ENCODE measurements at places on chromosomes 16 and 17. TPM values are rescaled to one million over a fixed set of nuclear protein-coding genes. Genes with fewer than 3 reads are reported as not detected.

- DNase-seq: no peak
Measured at GRCh38 chr17:3512505-3513171, 36.8 kb downstream of the ASPA start.

- DNase-seq: no peak
Measured at GRCh38 chr16:30785126-30786106, 1.6 kb downstream of the ZNF629 start.

DNA sequence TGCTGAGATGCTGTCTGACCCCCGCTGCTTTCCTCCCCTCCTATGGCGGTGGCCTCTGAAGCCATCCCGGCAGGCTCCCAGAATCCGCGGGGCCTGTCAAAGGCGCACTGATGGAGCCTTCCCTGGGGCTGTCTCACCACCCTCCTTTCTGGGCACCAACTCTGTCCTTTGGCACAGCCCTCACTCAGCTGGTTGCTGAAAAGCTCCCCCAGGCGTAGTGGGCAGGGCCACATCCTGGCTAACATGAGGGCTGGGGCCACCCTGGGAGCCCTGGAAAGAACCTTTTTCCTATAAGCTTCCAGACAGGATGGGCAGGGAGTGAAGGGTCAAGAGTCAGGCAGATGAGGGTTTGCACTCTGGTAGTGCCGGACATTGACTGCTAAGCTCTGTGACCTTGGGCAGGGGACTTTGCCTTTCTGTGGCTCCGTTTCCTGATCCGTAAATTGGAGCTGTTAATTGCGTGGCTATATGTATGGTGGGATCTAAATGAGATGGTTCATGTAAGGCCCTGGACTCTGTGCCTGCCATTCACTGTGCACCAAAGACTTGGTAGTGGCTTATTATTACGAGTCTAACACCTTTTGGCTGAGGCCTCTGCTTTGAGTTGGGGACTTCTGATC lies 27.6 kb upstream of the LASP1NB start:
- DNase-seq: no peak

GRCh38 chr17:44761932-44762810 lies 3.4 kb downstream of the ADAM11 start:
- no peak for DNase-seq

GRCh38 chr17:7894866-7895265 lies 6.3 kb downstream of the CHD3 start:
- no peak for DNase-seq

DNA sequence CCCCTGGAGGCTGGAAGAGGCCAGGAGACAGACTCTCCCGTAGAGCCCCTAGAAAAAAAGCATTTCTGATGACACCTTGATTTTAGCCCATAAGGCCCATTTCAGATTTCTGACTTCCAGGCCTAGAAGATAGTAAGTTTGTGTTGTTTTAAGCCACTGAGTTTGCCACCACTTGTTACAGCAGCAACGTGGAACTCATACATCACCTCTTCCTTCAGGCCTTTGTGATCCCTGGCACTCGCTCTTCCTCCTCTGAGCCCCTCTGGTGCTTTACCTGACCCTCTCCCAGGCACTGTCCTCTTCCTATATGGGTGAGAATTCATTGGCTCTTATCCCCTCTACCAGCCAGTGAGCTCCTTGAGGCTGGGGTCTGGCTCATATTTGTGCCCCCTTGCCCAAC lies 18.7 kb upstream of the KRT19 start:
- no peak for DNase-seq

- DNase-seq: peak; percentile 37
Measured at GRCh38 chr16:69150146-69150865, 17.9 kb downstream of the UTP4 start.

DNA sequence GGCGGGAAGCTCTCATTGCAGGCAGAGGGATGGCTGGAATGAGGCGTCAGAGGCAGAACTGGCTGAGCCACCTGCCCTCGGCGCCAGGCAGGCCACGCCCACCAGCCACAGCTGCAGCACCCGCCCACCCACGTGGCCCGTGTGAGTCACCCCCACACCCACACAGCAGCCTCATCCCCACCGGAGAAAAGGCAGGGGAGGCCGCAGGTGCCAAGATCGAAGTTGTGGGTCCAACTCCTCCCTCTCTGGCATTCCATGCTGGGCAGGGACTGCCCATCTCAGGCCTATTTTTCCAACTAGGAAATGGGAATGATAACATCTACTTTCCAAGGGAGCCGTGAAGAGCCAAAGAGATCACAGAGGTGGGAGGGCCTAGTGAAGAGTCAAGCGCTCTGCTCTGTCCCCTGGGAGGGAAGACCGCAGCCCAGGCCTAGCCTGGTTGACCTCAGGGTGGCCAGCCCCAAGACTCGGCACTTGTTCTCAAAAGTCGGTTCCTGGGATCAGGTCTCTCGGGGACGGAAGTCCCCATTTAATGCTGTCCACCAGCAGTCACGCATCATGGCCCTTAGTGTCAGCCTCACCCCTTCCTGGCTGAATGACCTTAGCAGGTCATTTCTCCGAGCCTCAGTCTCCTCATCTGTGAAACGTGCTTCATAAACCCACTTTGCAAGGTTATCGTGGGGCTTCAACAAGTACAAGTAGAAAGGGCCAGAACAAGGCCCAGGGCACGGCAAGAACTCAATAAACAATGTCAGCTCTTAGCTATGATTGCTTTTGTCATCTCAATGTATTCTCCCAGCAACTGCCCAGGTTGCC lies at the start of gene TRPV3:
Gene TRPV3, minus strand, starts transcription at position 45 of the 816 bp plus-strand sequence. CDS start 2,962 bp downstream, outside the sequence.
- DNase-seq: no peak

DNA sequence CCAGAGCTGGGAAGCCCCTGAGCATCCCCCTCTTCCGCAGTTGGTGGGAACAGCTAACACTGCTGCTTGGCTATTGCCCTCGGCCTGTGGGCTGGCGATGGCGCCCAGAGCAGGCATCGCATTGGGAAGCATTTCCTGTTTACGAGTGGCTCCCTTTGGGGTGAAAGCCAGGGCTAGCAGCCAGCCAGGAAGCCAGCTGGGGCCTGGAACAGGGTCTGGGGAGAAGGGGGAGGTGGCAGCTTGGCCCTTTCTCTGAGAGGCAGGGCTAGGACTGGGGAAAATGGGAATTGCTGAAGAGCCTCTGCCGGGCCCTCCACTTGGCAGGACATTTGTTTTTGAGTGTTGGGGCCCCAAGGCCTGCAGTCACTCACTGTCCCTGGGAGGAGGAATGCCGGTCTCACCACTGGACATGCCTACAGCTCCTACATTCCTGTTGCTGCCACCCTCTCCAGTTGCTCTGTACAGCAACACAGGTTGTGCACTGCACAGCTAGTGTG lies 2.4 kb upstream of the MTSS2 start:
- no peak for DNase-seq

- DNase-seq: no peak
Measured at GRCh38 chr16:77993111-77993985, 29.0 kb upstream of the CLEC3A start.

DNA sequence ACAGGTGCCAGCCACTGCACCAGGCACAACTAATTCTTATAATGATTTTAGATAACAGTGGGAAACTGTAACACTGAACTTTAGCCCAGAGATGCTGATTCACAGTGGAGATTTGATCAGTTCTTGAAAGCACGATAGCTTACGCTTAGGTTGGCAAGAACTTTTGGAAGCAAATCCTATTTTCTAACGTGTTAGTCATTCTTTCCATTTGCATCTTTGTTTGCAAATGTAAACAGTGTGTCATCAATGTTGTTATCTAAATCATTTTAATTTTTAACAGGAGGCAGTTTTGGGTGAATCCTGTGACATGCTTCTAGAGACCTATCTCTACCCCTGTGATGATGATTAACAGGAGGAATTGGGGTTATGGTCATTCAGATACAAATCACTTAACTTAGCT lies 35.7 kb upstream of the GNA13 start:
- no peak for DNase-seq

DNA sequence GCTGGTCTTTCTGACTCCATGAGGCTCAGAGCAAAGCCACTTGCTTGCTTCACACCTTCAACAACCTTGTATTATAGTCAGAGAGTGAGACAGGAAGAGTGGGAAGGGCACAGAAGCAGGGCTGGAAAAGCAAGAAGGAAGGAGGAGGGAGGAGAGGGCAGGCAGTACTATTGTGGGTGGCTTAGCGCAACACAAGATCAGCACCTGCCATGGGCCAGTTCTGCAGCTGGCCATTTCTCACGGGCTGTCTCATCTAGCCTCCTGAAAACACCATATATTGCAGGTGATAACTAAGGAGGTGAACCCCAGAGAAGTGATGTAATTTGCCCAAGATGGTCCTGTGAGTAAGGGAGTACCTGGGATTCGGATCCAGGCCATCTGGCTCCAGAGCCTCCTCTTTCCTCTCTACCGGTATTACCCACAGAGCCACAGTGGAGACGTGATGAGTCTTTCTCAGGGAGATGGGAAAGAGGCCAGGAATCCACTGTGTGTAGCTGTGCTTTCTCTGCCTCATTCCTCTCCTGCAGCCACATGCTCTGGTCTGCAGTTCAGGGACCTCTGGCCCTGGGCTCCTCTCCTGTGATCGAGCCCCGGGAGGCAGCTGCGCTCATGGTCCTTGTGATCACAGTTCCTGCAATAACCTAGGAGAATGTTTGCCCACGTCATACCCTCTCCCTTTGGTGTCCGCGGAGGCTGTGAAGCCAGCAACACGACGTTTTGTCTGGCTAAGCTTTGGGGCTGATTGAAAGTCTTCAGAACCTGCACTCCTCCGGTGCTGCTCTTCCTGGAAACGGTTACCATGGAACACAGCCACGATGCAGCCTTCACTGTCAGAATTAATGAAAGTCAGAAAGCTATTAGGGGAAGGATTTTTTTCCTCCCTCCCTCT lies 178.1 kb upstream of the CCL2 start:
- DNase-seq: no peak

DNA sequence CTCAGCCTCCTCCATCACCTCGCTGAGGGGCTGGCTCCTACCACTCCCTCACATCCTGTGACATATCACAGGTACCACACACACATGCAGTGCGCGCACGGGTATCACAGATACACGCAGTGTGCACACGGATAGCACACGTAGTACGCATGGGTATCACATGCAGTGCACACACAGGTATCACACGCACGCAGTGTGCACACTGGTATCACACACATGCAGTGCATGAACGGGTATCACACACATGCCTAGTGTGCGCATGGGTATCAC lies 30.1 kb downstream of the ACSF3 start:
- no peak for DNase-seq

DNA sequence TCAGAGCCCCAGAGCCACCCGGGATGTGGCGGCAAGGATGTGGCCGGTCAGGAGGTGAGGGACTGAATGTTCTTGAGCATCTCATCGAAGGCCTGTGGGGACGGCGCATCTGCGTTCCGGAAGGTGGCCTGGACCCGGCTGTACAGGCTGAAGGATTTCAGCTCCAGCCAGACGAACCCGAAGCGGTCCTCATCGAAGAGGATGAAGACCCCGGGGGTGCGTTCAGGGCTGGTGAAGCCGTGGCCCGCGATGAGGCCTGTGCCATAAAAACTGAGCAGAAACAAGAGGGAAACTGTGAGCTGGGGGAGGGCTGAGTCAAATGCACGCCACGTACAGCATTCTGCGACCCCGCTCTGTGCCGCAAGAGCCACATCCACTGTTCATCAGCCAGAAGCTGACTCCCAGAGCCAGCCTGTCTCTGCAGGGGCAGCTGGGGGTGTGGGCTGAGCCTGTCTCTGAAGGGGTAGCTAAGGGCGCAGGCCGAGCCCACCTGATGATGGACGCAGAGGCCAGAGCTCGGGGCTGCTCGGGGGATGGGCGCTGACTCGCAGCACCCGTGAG lies 14.1 kb upstream of the C16orf95 start:
- DNase-seq: no peak

GRCh38 chr17:83193336-83194185 lies 114.2 kb downstream of the METRNL start:
- no peak for DNase-seq

DNA sequence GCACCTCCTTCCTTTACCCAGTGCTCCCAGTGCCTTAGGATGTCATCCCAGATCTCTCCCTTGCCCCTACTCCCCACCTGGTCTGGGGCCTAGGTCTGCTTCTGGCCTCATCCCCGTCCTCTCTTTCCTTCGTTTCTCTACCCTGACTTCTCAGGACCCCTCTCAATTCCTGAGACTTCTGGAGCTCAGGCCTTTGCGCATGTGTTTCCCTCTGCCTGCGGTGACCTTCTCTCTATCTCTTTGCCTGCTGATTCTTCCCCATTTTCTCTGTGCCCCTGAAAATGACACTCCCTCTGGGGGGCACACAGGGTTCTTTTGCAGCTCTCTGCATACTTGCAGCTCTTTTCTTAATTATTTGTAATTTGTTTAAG lies 13.5 kb downstream of the ADORA2B start:
- no peak for DNase-seq

- DNase-seq: peak; percentile 59
Measured at GRCh38 chr16:57475711-57476339, 10.5 kb downstream of the DOK4 start.

GRCh38 chr16:67935101-67935401 lies 1.6 kb downstream of the PSMB10 start:
- DNase-seq: no peak

- DNase-seq: no peak
Measured at GRCh38 chr17:77165577-77165976, 24.8 kb downstream of the SEC14L1 start.

DNA sequence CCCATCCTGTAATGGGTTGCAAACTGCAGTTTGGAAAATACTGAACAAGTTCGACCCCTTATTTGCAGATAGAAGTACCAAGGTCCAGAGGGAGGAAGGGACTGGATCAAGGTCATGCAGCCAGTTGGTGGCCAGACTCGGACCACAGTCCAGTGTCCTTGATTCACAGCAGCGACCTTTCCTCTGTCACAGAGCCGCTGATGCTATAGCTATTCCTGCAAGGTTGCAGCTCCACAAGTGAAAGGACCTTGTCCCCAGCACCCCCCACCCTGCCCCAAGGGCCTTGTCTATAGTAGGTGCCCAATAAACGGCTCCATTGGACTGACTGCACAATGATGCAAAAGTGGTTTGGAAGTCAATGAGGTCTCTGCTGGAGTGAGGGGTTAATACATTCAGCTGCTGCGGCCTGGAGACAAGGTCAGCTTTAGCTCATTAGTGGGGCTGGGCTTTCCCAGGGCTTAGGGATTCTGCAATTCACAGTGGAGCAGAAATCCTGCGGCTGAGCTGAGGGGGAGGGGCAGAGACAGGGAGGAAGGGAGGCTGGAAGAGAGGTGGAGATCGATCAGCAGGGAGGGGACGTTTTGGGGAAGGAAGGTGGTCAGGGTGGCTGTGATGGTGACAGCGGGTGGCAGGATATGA lies 13.4 kb upstream of the CRHR1 start:
- no peak for DNase-seq

GRCh38 chr17:31627960-31628359 lies 231.1 kb downstream of the COPRS start:
- no peak for DNase-seq

GRCh38 chr16:28924399-28924761 lies 658 bp downstream of the RABEP2 start:
- no peak for DNase-seq

- DNase-seq: no peak
Measured at GRCh38 chr17:35069311-35069710, 5.8 kb upstream of the RFFL start.

The QPRT gene
- 106 TPM for total RNA-seq

The ADAMTS18 gene
- total RNA-seq: 5.8 TPM

The ATAD5 gene
- total RNA-seq: 14.0 TPM

The MRTFB gene
- 88.1 TPM for total RNA-seq

The VMP1 gene
- total RNA-seq: 177 TPM

The SLC38A8 gene
- 0.80 TPM for total RNA-seq

The NPIPA8 gene
- 0.34 TPM for total RNA-seq

The PRDM7 gene
- not detected for total RNA-seq

The SCN4A gene
- total RNA-seq: 0.10 TPM

All from progenitor cell of endocrine pancreas (in vitro differentiated cells).